ENCODE measurements at places on chromosomes 16 and 17.

DNA sequence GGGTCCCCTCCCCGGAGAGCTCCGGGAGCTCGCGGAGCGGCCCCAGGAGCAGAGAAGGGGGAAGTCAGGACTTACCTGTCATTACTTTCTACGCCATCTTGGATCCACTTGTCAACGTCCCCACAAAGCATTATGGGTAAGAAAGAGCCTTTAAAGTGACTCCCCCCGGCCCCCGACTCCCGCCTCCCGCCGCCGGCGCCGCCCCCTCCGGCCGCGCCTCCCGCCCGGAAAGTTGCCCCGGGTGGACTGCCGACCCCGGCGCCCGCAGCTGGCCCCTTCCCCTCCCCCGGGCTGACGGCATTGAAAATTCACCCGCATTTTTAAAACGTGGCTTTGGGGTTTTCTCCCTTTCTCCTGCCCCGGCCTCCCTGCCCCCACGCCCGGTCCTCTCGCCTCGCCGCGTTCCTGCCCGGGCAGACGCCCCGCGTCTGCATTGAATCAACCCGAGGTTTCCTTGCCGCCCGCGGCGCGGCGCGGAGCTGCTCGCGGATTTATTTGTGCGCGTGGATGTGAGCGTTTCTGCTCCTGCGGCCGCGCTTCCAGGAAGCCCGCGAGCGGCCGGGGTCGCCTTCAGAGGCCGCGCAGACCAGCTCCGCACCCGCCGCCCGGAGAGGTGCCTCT lies at the start of gene HELZ:
Gene HELZ, minus strand, starts transcription at position 124 of the 621 bp plus-strand sequence. CDS start 26,392 bp downstream, outside the sequence.
- peak; percentile 49 for DNase-seq

DNA sequence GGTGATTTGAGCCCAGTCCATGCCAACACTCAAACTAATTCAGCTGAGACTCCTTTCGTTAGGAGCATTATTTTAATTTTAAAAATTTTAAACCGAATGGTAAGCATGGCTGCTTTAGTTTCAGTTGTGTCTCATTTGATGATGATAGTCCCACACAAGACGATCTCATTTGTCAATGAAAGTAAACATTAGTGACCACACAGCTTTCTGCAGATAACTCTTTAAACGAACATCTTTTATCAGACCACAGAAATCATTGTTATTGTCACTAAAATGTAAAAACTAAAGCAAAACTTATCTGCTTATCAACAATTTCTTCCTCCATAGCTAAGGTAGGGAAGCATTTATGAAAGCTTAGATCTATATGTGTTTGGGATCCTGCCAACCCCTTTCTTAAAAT lies 382.2 kb downstream of the ZFHX3 start:
- DNase-seq = no peak

- no peak for DNase-seq
Measured at GRCh38 chr17:73308017-73308823, 3.6 kb downstream of the CDC42EP4 start.

DNA sequence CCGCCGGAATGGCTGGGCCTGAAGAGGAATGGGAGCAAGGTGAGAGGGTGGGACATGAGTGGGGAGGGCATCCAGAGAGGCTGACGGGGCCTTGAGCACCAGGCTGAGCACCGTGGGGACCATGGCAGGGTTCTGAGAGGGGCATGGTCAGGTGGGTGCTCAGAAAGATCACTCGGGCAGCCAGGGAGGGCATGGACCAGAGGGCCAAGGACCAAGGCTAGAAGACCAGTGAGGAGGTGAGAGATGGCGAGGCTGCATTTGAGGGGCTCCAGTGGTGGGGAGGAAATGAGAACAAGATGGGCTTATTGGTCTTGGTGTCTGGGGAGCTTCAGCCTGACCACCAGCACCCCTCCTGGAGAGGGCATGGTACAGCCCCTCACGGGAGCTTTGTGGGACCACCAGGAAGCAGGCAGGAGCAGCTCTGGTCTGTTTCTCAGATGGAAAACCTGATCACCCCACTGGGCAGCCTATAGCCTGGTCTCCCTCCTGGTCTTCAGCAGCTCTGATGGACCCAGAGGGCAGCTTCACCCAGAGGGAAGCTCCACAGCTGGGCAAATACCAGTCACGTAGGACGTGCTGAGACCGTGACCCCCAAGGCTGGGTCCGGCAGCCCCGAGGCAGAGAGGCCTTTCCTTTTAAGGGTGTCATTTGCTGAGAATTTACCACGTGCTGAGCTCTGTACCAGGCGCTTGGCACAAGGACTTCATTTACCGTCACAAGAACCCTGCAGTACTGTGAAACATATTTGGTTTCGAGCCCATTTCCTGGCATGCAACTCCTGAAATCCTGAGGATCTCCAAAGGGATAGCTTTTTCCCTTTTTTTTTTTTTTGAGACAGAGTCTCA lies 11.4 kb upstream of the NCBP3 start:
- no peak for DNase-seq

DNA sequence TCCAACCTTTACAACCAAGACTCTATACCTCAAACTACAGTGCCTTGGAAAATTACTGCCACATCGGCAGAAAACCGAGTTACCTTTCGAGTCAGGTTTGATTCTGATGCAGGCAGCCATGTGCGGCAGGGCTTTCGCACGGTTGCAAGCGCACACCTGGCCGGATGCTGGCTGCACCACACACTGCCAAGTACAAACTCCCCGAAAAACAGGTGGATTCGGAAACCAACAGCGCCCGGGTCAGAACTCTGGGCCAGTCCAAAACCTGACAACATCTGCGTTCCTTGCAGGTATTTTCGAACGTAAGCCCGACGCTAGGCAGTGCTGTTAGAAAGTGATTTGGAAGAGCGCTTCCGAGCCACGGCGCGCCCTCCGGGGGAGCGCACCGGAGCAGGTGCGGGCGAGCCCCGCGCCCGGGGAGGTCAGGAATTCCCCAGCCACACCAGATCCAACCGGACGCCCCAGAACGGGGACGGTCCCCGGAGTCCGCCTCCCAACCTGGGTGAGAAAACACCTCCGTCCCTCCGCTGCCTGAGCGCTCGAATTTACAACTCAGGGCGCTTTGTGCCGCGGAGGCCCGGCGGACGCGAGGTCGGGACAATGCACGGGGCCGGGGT lies 1.2 kb downstream of the USP7 start:
- DNase-seq = no peak

DNA sequence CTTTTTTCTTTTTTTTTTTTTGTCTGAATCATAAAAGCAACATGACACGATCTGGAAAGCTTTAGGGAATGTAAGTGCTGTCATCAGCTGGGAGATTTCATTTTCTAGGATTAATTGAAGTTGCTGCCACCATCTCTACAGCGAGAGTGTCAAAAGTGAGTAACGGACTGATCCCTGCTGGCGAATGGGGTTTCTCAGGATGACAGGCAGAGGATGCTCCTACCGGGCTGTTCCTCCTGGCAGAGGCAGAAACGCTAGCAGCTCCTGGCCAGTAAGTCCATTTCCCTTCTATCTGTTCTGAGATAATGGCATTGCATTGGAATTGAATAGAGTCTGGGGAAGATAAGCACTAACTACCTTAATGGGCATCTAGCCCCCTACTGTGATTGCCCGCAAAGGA lies 80.5 kb upstream of the KIFC3 start:
- DNase-seq = no peak

DNA sequence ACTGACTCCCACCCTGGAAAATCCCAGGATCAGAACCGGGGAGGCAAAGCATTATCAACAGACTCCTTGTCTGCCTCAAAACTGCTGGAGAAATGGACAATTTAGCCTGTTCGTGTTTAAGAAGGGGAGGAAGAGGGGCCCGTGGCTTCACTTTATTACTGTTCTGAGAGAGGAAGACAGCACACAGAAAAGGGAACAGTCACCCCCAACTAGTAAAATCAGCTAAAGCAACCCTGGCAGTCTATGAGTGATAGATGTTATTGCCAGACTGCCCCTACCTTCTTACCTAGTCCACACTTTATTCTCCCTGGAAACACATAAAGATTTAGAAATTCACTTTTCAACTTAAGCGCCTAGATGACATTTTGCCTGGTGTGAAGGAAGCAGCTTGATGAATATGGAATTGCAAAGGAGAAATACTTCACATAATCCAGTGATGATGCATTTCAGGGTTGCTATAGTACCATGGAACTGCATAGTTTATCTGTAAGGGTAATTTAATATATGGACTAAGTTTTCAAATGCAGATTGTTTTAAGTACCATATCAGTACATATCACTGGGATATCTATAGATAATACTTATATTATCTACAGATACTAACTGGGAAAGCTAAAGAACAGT lies 36.9 kb upstream of the TRAP1 start:
- no peak for DNase-seq

GRCh38 chr16:86568677-86569623 lies 2.3 kb downstream of the FOXC2 start:
- no peak for DNase-seq

DNA sequence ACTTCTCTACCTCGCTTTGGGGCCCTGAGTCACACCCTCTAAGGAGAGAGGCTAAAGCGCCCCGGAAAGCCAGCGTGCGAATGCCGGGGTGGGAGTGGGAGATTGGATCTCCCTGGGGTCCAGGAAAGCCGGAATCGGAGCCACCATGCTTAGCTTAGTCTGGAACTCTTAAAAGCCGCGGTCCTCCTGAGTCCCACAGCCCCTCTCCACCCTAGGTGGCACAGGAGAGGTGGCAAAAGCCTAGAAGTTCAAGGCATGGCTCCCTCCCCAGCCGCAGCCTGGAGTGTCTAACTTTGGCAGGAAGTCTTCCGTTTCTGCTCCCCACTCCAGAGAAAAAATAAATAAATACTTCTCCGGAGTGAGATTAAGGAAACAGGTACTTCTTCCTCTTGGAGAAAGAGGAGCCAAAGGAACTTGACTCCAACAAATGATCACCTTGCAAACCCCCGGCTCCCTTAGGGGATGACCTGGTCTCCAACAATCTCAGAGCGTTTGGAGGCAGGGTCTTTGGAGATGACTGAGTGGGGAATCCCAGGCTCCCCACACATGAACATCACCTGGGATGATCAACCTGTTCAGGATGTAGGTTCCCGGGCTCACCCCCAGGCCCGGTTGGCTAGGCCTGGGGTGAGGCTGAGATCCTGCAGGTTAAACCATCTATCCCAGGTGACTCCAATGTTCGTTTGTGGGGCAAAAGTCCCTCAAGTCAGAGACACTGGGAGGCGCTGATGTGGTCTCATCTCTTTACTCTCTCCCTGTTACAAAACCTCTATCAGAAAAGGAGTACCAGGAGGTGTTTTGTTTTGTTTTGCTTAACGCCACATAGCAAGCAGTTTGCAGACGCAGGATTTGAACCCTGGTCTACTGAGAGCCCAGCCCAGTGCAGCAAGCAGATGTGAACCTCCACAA lies 2.9 kb downstream of the CIITA start:
- DNase-seq = no peak

DNA sequence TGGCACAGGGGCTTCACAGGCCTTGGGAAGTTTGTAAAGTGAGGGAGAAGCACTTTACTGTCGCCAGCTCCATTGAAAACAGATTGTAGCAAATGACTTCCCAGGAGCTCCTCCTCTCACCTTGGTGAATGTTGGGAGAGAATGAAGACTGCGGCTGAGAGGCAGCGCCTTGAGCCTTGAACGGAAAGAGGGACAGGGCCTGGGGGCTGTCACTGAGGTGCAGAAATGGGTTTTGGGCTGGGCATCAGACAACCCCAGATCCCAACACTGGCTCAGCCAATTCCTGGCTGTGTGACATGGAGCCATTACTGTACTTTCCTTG lies 603 bp upstream of the MRTFB start:
- DNase-seq = no peak

DNA sequence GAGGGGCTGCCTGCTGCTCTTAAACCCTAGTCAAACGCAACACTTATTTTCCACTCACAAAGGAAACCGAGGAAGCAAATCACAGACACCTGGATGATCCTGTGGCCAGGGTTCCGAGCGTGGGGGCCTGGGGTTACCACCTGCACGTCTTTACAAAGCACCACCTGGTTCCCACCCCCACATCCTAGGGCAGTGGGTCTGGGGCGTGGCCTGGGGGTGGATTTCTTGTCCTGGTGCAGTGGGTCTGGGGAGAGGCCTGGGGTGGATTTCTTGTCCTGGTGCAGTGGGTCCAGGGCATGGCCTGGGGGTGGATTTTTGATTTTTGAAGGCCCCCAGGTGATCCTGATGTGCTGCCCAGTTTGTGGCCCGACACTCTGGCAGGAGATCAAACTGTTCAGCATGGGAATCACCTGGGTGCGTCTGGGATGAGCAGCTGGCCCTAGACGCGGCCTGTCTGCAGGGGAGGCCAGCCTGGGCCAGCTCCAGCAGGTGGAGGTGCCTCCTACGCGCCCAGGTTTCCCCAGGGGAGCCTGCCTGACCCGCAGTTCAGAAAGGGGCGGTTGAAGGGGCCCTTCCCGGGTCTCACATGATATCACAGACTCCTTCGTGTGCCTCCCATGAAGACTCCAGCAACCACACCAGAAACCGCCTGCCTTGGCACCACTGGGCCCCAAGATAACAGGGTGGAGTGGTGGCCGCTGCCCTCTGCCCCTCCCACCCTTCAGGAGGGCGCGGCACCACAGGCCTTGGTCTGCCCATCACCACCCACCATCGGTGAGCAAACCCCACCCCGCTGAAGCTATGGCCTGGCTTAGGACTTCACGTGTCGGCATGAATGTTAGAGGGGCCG lies 6.3 kb downstream of the HAGH start:
- DNase-seq = no peak

DNA sequence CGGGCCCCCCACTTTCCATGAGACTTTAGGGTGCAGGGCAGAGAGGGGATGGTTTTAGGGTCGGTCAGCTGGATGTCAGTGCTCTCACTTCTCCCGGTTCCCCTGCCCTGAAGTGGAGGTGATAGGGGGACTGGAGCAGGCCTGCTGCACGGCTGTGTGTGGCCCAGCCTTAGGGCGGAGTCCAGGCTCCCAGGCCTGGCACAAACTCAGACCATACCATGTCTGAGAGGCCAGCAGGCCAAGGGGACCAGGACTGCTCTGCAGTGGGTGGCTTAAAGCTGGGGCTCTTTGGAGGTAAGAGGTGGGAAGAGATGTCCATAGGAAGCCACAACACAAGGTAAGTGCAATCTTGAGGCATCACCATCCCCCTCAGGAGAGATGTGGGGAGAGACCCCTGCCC lies 8.3 kb downstream of the TFAP4 start:
- DNase-seq = no peak

Data from stimulated activated CD8-positive, alpha-beta memory T cell treated with anti-CD3 and anti-CD28 coated beads, Interleukin-12 subunit alpha, Interleukin-12 subunit beta, amount 100 ng/mL, for 1 hour (primary cell).